ENCODE measurements at places on chromosomes 2 and 18.

DNA sequence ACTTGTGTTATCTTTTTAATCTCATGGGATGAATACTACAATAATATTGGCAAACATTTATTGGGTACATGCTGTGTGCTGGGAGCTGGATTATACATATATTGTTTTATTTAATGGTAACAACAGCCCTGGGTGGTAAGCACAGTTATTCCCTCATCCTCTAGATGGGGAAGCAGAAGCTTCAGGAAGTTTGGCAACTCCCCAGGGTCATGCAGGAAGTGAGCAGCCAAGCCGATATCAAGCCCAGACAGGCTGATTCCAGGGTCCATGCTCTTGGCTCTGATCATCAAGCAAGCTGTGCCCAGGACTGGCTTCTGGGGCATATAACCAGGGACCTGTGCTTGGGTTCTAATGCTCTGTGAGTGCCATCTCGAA is 155.8 kb downstream of the ZNF516 start:
- H3K27me3 ChIP-seq = no peaks in the 10 kb centered on the region
- H3K4me3 ChIP-seq = no peak overlapping the region
- no peak overlapping the region for H3K27ac ChIP-seq

DNA sequence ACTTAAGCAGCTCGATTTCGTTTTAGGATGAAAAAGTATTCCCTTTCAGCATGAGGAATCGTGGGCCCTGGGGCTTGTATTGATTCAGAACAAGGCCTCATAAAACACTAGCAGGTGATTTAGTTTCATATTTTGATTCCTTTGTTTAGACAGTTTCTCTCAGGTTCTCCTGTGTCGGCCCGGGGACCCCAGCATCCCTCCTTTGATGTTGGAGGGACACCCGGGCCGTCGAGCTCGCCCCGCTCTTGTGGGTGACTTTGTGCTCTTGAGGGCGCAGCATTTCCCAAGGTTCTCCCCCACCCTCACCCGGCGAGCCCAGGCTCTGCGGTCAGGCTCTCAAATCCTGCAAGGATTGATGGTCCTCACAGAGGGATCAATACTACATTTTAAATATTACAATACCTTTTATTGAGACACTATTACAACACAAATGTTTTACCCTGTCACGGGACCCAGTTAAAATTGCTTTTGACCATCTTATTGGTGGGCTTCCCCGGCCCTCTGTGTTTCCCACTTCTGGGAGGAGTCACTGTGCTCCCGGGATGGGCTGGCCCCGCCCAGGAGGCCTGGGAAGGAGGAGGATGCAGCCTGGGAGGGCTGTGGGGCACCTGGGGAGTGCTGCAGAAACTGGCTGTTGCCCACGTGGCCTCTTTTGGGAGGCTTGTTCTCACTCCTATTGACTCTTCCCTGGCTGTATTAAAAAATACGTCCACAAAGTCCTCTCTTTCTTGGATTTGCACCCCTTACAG is 222.6 kb downstream of the INSIG2 start:
- H3K27ac ChIP-seq = peak overlapping the region; percentile 56
- no peak for DNase-seq
- H3K27me3 ChIP-seq = no peaks in the 10 kb centered on the region
- H3K4me3 ChIP-seq = peak overlapping the region; percentile 49

GRCh38 chr2:233476063-233476410 is 90.5 kb downstream of the USP40 start:
- H3K4me1 ChIP-seq = no peaks in the 10 kb centered on the region
- H3K4me3 ChIP-seq = no peak overlapping the region
- H3K27me3 ChIP-seq = no peaks in the 10 kb centered on the region
- no peak overlapping the region for H3K27ac ChIP-seq
- DNase-seq = no peak
- H3K36me3 ChIP-seq = peaks cover 20% of the 10 kb centered on the region

- no peak overlapping the region for H3K4me3 ChIP-seq
- H3K36me3 ChIP-seq = no peaks in the 10 kb centered on the region
- no peak overlapping the region for H3K27ac ChIP-seq
- no peak for DNase-seq
- H3K4me1 ChIP-seq = no peaks in the 10 kb centered on the region
These were observed 35.0 kb downstream of the CERKL start for GRCh38 chr2:181621779-181622490.

- DNase-seq = no peak
- no peak overlapping the region for H3K4me3 ChIP-seq
- H3K4me1 ChIP-seq = no peaks in the 10 kb centered on the region
- no peaks in the 10 kb centered on the region for H3K27me3 ChIP-seq
- H3K36me3 ChIP-seq = no peaks in the 10 kb centered on the region
- no peak overlapping the region for H3K27ac ChIP-seq
These were observed 92.7 kb downstream of the CSRNP3 start for GRCh38 chr2:165562233-165562632.

Measured in vagina (tissue), 2 donors.